Activated T-cell treated with anti-CD3 and anti-CD28 coated beads, Interleukin-2, amount 50 U/mL, for 72 hours (primary cell): ENCODE measurements at places on chromosomes 6 and 20. TPM values are rescaled to one million over a fixed set of nuclear protein-coding genes. Genes with fewer than 3 reads are reported as not detected.

- no peak for DNase-seq
Measured at GRCh38 chr6:51057296-51057695, 238.6 kb downstream of the TFAP2B start.

GRCh38 chr6:149032599-149033405 is 284.7 kb upstream of the TAB2 start:
- DNase-seq, result peak; percentile 78

The GJA10 gene
- total RNA-seq, result not detected

The HMGCLL1 gene
- total RNA-seq, result not detected
